Cortex of kidney (tissue), 1 donor: ENCODE measurements at places on chromosomes 7 and 10.

DNA sequence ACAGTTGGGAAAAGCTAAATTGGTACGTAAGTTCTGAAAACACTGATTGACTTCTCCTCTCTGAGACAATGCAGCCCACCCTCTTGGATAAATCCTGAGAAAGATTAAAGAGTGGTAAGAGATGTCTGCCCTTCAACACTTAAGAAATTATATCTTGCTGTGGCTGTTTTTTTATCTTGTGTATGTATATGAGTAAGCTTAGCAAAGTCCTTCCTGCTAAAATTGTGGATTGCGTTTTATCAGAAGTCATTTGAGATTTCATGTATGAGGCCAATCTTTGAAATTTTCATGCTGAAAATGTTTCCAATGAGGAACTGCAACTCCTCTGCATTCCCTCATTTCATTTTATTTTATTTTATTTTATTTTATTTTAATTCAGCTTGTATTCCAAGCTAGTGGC is 106.2 kb upstream of the INHBA start:
- no peak for DNase-seq

GRCh38 chr7:120898715-120899499 is 41.0 kb upstream of the TSPAN12 start:
- no peak for DNase-seq

- no peak for DNase-seq
Observed at GRCh38 chr10:77638321-77639101, 903 bp upstream of the KCNMA1 start.

DNA sequence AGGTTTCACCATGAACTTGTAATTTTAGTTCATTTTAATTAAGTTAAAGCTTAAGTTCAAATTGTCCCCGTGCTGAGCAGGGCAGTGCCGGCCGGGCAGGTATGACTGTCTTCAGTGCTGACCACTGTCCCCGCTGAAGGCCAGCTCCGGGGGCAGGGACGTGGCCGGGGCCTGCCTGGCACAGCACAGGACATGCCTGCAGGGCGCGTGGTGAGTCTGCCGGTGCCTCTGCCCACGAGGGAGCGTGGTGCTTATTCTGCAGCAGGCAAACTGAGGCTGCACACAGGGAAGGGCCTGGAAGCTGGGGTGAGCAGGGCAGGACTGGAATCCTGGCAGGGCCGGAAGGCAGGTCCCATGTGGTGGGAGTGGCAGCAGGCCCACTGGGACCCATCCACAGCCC is 9.8 kb downstream of the MICALL2 start:
- DNase-seq, result no peak

- no peak for DNase-seq
Observed at GRCh38 chr7:124364283-124364682, 331.4 kb upstream of the TMEM229A start.

GRCh38 chr7:23105086-23105643 is 420 bp upstream of the KLHL7 start:
- no peak for DNase-seq

DNA sequence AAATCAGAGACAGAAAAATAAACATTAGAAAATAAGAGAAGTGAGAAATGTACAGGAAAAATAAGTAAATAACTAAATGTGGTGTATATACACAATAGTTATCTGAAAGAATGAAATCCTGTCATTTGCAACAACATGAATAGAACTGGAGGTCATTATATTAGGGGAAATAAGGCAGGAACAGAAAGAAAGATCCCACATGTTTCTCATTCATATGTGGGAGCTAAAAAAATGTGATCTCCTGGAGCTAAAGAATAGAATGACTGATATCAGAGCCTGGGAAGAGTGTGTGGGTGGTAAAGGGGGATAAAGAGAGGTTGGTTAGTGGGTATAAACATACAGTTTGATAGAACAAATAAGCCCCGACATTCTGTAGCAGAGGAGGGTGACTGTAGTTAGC is 27.3 kb downstream of the PLXDC2 start:
- DNase-seq, result no peak

GRCh38 chr10:76398043-76398710 is 966.8 kb downstream of the LRMDA start:
- no peak for DNase-seq

- DNase-seq, result no peak
Observed at GRCh38 chr10:1292611-1293031, 236.4 kb downstream of the WDR37 start.

DNA sequence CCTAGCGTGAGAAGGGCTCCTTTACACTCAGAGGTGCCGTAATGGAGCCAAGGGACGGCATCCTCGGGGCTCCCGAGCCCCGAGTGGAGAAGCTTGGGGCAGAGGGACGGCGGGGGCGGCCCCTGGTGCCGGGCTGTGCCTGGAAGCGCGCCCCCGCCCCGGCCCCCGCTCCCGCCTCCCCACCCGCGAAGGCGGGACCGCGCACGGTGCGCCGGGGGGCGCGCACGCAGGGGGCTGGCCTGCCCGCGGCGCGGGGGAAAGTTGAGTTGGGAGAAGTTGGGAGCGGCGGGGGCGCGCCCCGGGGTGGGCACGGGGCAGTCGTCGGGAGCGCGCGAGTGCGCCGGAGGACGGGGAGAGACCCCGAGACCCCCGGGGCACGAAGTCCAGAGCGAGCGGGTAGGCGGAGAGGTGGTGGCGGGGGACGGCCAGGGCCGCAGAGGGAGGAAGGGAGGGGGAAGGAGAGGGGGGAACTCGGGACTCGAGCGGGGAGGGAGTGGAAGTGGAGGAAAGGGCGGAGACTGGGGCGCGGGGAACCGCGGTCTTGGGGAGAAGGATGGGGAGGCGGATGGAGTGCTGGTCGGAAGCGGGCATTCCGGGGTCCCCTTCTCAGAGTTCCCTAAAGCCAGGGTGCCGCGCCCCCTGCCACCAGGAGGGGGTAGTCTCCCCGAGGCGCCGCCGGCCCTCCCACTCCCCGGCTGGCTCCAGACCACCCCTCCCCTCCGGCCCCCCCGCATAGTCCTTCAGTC is at the start of gene SLC4A2:
TSS of gene SLC4A2 (plus strand) at position 223 of the 746 bp plus-strand sequence. CDS start 2,399 bp downstream, outside the sequence.
- DNase-seq, result peak; percentile 26

- DNase-seq, result no peak
Observed at GRCh38 chr10:110074758-110075671, 67.2 kb downstream of the ADD3 start.

- no peak for DNase-seq
Observed at GRCh38 chr10:69650589-69651261, 20.7 kb downstream of the FAM241B start.

- no peak for DNase-seq
Observed at GRCh38 chr7:101099969-101100781, 14.9 kb downstream of the TRIM56 start.

- no peak for DNase-seq
Observed at GRCh38 chr10:71717551-71717951, 2.0 kb downstream of the C10orf105 start.

GRCh38 chr10:104300002-104300735 is 31.2 kb downstream of the GSTO2 start:
- no peak for DNase-seq

DNA sequence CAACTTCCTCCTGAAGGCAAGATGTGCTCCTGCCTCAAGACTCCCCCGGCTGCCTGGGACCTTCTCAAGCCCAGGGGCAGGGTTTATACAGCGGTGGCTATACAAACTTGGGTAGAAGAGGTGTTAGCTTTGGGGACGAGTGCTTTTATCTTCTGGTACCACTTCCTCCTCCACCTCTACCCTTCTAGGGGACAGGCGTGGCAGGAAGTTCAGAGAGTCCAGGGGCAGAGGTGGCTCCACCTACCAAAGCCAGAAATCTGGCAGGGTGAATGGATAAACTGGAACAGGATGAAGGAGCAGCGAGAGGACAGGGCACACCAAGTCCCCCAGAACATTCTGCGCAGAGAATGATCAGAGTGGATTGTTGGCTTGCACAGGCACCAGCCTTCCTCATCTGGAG is 24.0 kb upstream of the TM9SF3 start:
- no peak for DNase-seq

DNA sequence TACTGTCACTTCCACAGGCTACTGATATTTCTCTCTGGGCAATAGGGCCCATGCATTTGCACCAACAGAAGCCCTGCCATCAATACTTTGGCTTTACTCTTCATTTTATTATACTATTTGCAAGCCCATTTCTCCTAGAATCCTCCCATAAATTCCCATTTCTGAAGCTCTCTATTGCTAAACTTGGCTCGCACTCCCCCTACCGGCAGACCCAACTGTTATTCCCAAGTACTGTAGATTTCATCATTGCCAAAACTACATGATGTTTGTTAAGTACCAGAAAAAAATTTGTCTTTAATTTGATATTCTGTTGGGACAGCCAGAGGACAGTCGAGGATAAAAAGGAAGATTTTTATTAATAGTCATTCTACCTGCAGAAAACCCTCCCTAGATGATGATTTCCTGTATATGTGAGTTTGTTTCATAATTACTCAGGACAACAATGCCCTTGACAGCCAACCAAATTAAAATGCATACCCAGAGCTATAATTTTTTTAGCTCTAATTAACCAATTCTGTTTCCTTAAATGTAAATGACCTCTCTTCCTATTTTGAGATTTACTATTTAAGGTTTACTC is 298.6 kb downstream of the REEP3 start:
- DNase-seq, result no peak

GRCh38 chr7:14936554-14936953 is 34.0 kb upstream of the DGKB start:
- DNase-seq, result no peak

DNA sequence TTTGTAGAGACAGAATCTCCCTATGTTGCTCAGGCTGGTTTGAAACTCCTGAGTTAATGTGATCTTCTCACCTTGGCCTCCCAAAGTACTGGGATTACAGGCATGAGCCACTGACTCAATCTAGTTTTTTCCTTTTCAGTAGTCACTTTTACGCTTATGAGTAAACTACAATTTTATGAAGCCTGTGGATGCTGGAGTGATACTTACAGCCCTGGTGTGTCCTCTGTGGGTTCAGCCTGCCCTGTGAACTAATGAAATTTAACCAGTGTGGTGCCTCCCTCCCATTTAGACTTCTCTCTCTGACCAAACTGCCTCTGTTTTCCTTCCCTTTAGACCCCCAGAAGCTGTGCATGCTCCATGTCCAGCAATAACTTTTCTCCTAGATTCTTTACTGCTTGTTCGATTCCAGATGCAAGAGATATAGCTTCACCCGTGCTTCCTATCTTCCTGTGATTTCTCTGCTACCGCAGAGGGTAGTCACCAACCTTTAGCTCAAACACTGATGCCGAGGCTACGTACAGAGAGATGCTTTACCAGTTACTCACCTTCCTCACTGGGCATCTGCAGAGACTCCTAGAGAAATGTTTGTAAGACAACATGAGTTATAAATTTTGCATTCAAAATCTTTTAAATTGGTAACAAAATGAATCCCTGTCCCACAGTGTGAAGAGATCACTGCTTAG is 90.8 kb downstream of the KIAA1217 start:
- no peak for DNase-seq

- DNase-seq, result no peak
Observed at GRCh38 chr10:69831231-69831855, 29.6 kb downstream of the COL13A1 start.

GRCh38 chr7:98719396-98719795 is 102.3 kb downstream of the NPTX2 start:
- no peak for DNase-seq

- no peak for DNase-seq
Observed at GRCh38 chr10:88870089-88870488, 10.0 kb upstream of the STAMBPL1 start.

DNA sequence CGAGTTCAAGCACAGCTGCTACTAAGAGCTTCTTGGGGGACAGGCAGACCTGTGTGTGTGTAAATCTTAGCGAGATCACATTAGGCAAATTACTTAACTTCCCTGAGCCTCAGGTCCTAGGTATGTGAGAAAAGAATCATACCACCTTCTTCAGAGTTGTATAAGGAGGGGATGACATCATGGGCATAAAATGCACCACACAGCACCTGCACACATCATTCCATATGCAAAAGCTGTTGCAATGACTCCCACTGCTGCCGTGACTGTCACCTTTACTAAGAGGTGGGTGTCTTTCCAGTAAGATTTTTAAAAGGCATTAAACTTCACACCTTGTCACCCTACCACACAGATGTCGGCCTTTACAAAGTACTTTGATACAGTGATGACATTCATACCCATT is 146.0 kb downstream of the FANK1 start:
- no peak for DNase-seq

GRCh38 chr10:124588736-124589490 is 127.3 kb downstream of the LHPP start:
- no peak for DNase-seq

DNA sequence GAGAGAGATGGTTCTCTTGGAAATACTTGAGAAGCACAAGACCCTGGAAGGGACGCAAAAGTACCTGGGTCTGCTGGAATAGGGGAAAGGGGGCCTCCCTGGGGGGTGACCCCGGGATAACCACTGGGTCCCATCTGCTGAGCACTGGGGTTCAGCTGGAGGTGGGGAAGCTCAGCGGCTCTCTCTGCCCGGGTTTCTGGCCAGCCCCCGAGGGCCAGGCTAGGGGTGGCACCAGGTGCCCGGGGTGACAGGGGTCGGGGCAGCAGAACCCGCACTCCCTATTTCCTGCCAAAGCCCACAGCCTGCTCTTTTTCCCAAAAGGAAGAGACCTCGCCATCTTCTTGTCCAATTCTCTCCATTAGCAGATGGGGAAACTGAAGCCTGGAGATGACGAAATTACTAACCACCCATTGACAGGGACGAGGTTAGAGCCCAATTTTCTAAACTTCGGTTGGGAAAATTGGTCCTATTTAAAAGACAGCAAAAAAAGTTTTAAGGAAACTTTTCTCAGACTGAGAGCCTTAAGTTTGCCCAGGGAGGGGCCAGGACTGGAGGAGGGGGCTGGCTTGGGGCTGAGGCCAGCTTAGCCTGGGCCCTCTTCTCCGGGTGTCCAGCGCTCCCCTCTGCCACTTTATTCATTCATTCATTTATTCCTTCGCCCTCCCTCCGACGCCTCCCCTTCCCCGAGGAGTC is 17.8 kb upstream of the GATA3 start:
- no peak for DNase-seq

GRCh38 chr10:77793831-77794230 is 132.7 kb downstream of the DLG5 start:
- no peak for DNase-seq

- no peak for DNase-seq
Observed at GRCh38 chr10:554182-554848, 135.2 kb downstream of the DIP2C start.

- no peak for DNase-seq
Observed at GRCh38 chr10:58157076-58157766, 110.5 kb downstream of the IPMK start.

- no peak for DNase-seq
Observed at GRCh38 chr7:46080595-46081159, 159.6 kb upstream of the IGFBP3 start.

GRCh38 chr7:51300762-51301674 is 15.6 kb downstream of the COBL start:
- no peak for DNase-seq

DNA sequence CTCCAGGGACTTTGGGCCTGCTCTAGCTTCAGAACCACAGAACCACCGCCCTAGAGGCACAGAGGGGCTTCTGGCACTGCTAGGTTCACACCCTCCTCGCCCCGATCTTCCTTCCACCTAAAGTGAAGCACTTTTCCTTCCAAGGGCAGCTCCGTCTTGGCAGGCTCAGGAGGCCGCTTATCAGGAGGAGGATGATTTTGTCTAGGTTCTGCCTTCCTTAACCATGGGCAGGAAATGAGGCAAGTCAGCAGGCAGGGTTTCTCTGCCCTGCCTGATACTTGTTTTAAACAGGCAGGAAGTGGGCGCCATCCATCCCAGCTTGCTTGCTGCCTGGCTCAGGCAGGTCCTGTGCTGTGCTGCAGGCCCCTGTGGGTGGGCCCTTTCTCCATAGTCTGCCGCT is 8.3 kb upstream of the ATP6V0E2 start:
- DNase-seq, result no peak

- no peak for DNase-seq
Observed at GRCh38 chr7:149791-150636, 42.4 kb upstream of the FAM20C start.
